ENCODE measurements at places on chromosomes 7 and 10. TPM values are rescaled to one million over a fixed set of nuclear protein-coding genes. Genes with fewer than 3 reads are reported as not detected.

DNA sequence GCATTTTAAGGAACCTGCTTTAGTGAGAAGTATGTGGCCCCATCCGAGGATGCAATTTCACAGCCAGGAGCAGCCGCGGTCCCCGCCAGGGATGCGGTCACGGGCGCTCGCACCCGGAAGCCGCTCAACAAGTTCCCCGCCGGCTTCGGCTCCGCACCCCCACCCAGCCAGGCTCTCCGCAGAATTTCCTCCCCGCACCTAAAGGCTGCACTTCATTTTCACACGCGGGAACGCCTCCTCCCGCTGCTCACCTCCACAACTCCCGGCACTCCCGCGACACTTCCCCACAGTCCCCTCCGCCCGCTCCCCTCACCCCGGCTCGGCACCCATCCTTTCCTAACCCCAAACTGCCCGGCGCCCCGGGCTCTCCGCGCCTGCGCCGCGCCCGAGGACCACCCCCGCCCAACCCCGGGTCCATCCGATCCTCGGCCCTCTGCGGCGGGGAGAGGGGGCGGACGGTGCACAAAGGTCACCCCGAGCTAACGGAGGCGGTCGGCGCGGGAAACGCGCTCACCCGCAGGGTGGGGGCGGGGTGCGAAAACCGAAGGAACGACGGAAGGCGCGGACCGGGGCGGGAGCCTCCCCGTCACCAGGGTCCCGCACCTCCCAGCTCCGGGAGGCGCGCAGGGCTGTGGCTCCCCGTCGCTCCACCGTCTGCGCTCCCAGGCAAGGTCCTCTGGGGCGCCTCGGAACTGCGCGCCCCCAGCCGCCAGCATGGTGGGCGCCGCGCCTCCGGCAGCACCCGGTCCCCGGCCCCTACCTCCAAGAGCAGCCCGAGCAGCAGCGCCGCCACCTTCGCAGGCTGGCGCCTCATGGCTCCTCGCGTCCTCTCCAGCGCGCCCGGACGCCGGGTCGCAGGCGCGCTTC lies 558 bp downstream of the VOPP1 start:
- H3K27me3 ChIP-seq = no peaks in the 10 kb centered on the region
- peak overlapping the region; percentile 85 for H3K27ac ChIP-seq
- peak; percentile 84 for DNase-seq

DNA sequence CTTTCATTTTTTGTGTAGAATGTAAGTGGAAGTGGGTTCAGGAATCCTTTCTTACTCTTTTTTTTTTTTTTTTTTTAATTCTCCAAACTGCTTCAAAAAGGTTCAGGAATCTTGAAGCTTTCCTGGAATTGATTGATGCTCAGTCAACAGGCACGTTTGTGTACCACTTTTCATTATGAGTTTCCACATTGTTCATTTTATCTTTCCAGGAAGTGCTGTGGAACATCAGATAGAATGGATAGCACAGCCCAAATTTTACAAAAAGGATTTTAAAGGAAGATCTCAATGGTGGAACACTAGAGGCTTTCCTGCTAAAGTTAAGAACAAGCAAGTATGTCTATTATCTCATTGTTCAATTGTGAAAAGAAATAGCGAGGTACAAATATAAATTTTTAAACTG lies 1.9 kb upstream of the PPP1R35 start:
- no peak for DNase-seq
- peaks cover 16% of the 10 kb centered on the region for H3K36me3 ChIP-seq
- H3K27ac ChIP-seq = no peak overlapping the region
- H3K27me3 ChIP-seq = no peaks in the 10 kb centered on the region

Gene ASZ1
- not detected for total RNA-seq

Gene SPDYE1
- total RNA-seq = not detected

GRCh38 chr7:157022681-157023588 lies 12.5 kb upstream of the MNX1 start:
- H3K4me3 ChIP-seq = no peak overlapping the region
- no peak for DNase-seq
- no peak overlapping the region for H3K27ac ChIP-seq
- no peaks in the 10 kb centered on the region for H3K4me1 ChIP-seq
- H3K27me3 ChIP-seq = peaks cover 69% of the 10 kb centered on the region
- no peaks in the 10 kb centered on the region for H3K36me3 ChIP-seq

DNA sequence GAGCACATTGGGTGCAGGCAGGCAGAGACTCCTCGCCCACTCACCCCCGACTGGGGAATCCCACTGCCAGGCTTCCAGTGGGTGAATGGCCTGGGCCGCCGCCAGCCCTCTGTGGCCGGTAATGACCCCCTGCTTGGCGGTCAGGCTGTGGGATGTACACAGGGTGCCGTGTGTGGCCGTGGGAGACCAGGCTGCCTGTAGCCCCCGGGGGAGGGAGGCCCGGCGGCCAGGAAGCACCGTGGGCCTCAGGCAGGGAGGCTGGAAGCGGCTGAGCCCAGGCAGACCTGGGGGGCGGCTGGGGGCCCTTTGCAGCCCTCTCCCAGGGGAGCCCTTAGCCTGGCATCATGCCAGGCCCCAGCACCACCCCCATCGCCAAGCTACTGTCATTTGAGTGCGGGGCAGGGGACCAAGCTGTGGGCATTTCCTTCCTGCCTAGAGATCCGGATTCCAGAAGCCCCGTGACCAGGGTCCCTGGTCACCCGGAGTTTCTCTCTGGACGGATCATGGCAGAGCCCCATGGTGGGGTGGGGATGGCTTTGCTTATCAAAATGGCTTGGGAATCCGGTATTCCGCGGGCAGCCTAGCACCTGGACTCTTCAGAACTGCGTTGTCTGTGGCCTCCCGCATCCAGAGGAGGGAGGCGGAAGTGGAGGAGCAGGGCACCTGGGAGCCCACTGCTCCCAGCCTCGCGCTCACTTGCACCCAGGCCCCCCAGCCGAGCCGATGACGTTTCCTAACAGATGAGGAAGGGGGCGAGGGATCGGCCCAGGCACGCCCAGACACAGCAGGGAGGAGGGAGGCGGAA lies 1.1 kb downstream of the TTYH3 start:
- peak; percentile 89 for DNase-seq
- peak overlapping the region; percentile 64 for H3K27ac ChIP-seq
- H3K4me1 ChIP-seq = peaks cover 31% of the 10 kb centered on the region
- peak overlapping the region; percentile 68 for H3K4me3 ChIP-seq
- H3K36me3 ChIP-seq = no peaks in the 10 kb centered on the region

Gene ASAH2
- 1.3 TPM for total RNA-seq

Gene DOCK4
- 38.9 TPM for total RNA-seq

Gene STAMBPL1
- total RNA-seq = 6.9 TPM

Gene KLF14
- total RNA-seq = not detected

Gene NME8
- total RNA-seq = 0.44 TPM

- DNase-seq = no peak
- H3K36me3 ChIP-seq = peaks cover 12% of the 10 kb centered on the region
- no peaks in the 10 kb centered on the region for H3K4me1 ChIP-seq
- H3K27me3 ChIP-seq = no peaks in the 10 kb centered on the region
- H3K4me3 ChIP-seq = no peak overlapping the region
- H3K27ac ChIP-seq = no peak overlapping the region
Measured at GRCh38 chr7:104137971-104138370, 69.8 kb downstream of the ORC5 start.

- no peak for DNase-seq
- H3K27me3 ChIP-seq = no peaks in the 10 kb centered on the region
- H3K27ac ChIP-seq = peak overlapping the region; percentile 93
- H3K4me3 ChIP-seq = peak overlapping the region; percentile 95
Measured at GRCh38 chr7:107564553-107565298, 955 bp downstream of the DUS4L start.

DNA sequence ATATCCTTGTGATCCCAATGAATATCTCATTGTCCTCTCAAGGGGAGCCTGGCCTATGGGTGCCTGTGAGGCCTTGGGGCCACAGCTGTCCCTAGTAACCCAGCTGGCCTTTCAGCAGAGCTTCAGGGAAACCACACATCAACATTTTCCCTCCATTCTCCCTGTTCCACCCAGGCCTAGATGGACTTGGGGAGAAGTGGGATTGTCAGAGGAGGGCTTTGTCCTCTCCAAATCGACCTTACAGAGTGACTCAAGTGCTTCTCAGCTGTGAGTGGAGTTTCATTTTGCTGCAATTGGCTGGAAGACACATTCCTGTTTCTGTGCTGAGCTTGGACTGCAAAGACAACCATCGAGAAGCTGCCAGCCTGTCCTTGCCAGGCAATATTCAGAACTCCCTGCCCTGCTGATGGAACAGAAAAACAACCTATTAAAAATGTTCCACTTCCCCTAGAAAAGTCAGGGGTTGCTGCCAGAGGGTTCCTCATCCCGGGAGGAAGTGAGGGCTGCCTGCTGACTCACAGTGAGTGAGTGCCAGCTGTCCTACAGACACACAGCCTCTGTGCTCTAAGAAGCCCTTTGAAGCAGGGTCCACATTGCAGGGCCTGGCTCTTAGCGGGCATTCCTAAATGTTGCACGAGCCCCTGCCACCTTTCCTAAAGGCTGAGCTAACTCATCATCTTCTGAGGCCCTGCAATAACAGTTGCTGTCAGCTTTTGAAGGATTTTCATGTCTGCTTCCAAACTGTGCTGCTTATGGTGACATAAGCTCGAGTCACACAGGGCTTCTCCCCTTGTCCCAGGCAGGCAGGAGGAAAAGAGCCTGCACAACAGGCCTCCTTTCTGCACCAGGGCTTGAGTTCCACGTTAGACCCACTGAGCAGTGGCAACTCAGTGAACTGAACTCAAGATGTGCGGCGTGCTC lies 20.5 kb downstream of the STRA8 start:
- no peak for DNase-seq
- no peaks in the 10 kb centered on the region for H3K27me3 ChIP-seq
- H3K4me1 ChIP-seq = no peaks in the 10 kb centered on the region

- peaks cover 5% of the 10 kb centered on the region for H3K27me3 ChIP-seq
- no peaks in the 10 kb centered on the region for H3K36me3 ChIP-seq
- peak overlapping the region; percentile 82 for H3K4me3 ChIP-seq
Measured at GRCh38 chr7:24572393-24572996, 757 bp upstream of the PALS2 start.

GRCh38 chr7:63080831-63081230 lies 917.8 kb upstream of the ZNF722 start:
- no peak overlapping the region for H3K27ac ChIP-seq
- no peaks in the 10 kb centered on the region for H3K27me3 ChIP-seq
- no peaks in the 10 kb centered on the region for H3K4me1 ChIP-seq
- no peak overlapping the region for H3K4me3 ChIP-seq
- DNase-seq = no peak

DNA sequence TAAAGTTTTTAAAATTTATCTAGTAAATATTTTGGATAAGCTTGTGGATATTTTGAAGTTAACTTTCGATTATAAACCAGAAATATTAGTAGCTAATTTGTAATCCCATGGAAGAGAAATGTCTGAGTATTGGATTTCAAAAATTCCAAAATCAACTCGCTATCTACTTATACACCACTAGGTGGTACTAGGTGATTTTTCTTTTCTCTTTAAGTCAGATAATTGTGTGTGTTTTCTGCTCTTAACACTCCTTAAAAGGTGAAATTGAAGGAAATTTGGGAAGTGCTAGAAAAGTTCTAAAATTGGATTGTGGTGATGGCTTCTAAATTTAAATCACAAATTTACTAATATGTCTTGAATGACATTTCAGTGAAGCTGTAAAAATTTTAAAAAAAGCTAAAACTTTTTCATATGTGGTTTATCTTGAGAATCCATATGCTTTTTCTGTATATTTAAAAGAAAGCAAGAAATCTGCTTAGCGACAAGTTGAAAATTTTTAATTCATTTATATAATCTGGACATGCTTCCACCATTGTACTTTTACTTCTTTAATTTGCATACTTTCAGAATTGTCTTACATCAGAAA lies 90.2 kb downstream of the IPMK start:
- H3K27ac ChIP-seq = no peak overlapping the region
- no peaks in the 10 kb centered on the region for H3K4me1 ChIP-seq
- H3K36me3 ChIP-seq = no peaks in the 10 kb centered on the region
- no peak overlapping the region for H3K4me3 ChIP-seq

Gene ZC3HAV1L
- total RNA-seq = 16.1 TPM

Gene NPY4R2
- total RNA-seq = not detected

DNA sequence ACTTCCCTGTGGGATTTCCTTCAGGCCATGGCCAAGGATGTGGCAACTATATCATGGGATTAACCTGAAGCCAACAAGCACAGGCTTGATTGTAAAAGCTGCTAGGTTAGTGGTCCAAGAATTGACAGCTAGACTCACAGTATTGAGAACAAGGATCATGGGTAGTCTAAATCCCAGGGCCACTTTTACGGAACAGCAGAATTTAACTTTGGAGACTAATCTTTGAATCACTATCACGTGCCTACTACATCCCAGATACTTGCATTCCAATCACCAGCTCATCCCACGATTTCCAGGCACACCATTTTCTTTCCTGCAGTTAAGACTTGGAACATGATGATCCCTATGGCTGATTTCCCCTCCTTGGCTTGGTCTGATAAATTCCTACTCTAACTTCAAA lies 65.6 kb upstream of the ADO start:
- H3K4me1 ChIP-seq = no peaks in the 10 kb centered on the region
- no peak for DNase-seq
- no peak overlapping the region for H3K4me3 ChIP-seq
- no peak overlapping the region for H3K27ac ChIP-seq
- H3K36me3 ChIP-seq = no peaks in the 10 kb centered on the region

DNA sequence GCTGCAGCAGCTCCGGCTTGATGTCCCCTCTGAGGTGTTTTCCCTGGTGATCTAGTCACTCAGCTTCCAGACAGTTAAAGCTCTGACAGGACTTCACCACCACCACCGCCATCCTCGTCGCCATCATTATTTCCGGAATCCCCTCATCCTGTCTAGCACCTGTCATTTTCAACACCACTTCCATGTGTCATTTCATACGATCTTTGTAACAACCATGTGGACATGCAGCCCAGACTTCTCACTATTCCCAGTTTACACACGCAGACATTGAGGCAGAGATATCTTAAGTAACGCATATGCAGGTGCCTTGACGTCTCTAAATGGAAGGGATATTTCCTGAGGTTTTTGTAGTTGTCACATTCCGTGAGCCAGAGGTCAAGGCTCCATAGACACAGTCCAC lies 530.6 kb upstream of the FOXK1 start:
- H3K27ac ChIP-seq = no peak overlapping the region
- no peaks in the 10 kb centered on the region for H3K36me3 ChIP-seq
- no peak overlapping the region for H3K4me3 ChIP-seq
- no peaks in the 10 kb centered on the region for H3K4me1 ChIP-seq

DNA sequence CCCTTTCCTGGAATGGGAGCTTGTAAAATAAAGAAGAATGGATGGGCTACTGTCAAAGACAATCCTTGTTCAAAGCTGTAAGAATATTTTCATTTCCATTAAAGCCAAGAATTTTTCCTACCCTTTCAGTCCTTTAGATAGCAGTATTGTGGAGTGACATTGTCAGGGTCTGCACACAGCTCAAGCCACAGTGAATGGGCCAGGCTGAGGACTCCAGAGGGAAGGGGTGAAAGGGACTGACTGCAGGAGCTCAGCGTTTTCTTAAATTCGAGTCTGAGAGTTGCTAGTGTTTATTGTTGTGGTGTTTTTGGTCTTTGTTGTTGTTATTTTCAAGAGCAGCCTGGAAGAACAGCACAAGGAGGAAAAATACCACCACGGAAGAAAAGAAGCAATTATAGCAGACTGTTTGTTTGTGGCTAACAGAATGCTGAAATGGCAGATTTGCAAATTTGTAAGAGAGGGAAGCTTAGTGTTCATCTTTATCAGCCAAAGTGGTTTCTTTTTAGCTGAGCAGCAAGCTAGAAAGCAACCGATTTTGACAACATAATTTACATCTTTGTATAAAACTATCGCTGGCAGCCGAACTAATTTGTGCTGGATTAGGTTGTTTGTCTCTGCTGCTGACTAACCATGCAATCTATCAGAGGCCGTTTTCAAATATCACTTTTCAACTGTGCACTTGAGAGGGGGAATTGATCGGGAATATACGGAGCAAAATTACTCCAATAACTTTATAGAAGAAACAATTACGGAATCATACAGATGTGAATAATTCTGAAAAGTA lies 192.1 kb downstream of the LRMDA start:
- DNase-seq = no peak
- no peak overlapping the region for H3K27ac ChIP-seq
